ENCODE measurements at places on chromosomes 7 and 10.

- no peak for DNase-seq
These were observed 15.4 kb downstream of the ACSL5 start for GRCh38 chr10:112389271-112389822.

DNA sequence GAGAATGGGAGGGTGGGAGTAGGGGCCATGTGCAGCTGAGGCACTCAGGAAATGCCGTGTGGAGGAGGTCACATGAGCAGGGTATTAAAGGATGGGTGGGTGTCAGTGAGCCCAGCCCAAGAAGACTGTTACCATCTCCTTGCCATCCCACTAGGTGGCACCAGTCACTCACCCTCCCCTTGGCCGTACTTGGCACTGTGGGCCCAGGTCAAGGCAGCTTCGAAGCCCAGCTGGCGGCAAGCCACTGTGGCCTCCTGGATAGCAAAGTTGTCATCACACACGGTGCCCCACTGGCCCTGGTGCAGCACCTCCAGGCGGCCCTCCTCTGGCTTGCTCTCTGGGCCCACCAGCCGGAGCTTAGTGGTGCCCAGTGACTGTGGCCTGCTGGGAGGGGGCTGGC is 5.4 kb downstream of the LOXL4 start:
- peak; percentile 27 for DNase-seq

GRCh38 chr10:60009710-60010383 is 103.5 kb upstream of the CCDC6 start:
- DNase-seq: peak; percentile 40

DNA sequence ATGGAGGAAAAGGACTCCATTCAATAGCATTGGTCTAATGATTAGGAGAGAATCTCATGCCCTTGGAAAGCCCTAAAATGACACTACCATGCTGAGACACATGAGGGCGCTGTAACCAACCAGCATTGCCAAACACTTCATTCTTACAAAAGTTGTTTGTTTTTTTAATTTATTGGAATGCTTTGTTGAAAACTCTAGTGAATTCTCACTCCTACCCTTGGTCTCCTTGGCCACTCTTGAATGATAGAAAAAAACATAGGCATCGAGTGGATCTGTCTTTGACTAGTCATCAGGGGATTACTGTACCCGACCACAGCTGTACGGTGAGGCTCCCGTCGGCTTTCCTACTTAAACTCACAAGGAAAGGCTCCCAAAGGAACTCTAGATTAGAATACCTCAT is 29.3 kb upstream of the ADD3 start:
- peak; percentile 32 for DNase-seq

GRCh38 chr10:76778914-76779795 is 858.5 kb downstream of the KCNMA1 start:
- no peak for DNase-seq

- DNase-seq: no peak
These were observed 53.2 kb downstream of the ELFN1 start for GRCh38 chr7:1723254-1723653.

- no peak for DNase-seq
These were observed 3.7 kb downstream of the LRRC4 start for GRCh38 chr7:128027485-128027980.

- no peak for DNase-seq
These were observed 161.1 kb downstream of the PAXIP1 start for GRCh38 chr7:154841731-154842331.

GRCh38 chr7:151503902-151504714 is 15.6 kb downstream of the RHEB start:
- DNase-seq: no peak

GRCh38 chr10:20247891-20248708 is 431.9 kb downstream of the PLXDC2 start:
- no peak for DNase-seq
